ENCODE measurements at places on chromosomes 2 and 18.

GRCh38 chr2:178881075-178881474 is 73.9 kb upstream of the TTN start:
- DNase-seq = no peak

DNA sequence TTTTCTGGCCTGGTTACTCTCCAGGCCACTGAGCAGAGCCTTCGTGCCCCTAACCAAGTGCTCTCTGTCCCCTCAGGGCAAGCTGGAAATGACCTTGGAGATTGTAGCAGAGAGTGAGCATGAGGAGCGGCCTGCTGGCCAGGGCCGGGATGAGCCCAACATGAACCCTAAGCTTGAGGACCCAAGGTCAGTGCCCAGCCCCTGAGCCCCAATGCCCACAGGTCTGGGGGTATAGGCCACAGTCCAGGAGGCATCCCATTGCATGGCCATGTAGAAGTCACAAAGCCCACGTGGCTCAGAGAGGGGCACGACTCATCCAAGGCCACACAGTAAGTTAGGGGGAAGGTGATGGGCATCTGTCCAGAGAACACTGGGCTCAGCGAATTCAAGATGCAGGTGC is 227.6 kb downstream of the DYSF start:
- DNase-seq = no peak

DNA sequence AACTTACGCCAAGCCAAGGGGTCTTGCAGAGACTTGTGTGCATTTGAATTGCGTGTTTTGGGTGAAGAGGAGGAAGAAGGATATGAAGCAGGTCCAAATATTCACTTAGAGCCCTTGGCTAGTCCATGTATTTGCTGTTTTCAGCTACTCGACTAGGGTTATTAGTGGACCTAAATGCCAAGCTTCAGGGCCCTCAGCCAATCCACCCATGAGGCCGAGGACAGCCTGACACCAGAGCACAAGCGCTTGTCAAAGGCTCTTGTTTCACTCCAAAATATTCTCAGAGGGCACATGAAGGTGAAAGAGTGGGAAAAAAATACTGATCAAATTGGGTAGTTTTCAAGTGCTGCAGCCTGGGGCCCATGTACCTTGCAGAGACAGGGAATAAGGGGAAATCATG is 174.8 kb upstream of the ACAA2 start:
- no peak for DNase-seq

DNA sequence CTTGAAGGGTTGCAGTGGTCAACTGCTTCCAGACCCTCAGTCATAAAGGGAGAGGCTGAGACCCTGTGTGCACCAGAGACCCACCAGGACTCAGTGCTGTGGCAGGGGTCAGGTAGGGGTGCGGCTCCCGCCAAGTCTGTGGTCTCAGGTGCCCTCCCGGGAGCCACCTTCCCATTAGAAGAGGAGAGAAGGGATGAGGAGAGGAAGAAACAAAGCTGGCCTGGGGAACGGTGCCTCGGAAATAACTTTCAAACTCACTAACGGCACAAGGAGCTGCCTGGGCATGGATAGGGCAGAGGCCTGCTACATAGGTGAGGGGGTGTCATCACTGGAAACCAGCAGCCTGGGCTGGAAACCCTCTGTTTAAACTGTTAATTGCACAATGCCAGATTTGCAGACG is 84.9 kb downstream of the TPO start:
- no peak for DNase-seq

- DNase-seq = no peak
Observed at GRCh38 chr2:155033652-155034051, 335.2 kb downstream of the KCNJ3 start.

DNA sequence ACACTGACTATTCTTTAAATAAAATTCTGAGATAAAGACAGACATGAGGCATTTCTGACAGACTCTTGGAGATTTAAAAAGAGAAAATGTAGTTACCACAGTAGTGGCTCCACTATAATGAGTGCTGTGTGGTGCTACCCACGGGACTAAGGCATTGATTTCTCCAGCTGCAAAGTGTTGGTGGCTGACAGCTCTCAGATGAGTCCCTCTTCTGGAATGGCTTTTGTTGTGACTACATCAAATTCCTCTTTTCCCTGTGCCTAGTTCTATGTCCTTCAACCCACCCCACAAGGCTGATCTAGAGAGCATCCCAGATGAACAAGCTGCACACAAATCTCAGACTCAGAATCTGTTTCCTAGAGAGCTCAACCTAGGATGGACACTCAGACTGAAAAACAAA is 884.8 kb upstream of the ZEB2 start:
- DNase-seq = no peak
